Glomerular endothelial cell (primary cell): ENCODE measurements at places on chromosomes 2 and 18.

GRCh38 chr2:46655551-46656436 lies 176.4 kb downstream of the TMEM247 start:
- peak; percentile 31 for DNase-seq

- DNase-seq = no peak
Measured at GRCh38 chr2:68812251-68812650, 58.9 kb downstream of the BMP10 start.

GRCh38 chr2:188725746-188726360 lies 248.3 kb upstream of the COL3A1 start:
- no peak for DNase-seq

- DNase-seq = no peak
Measured at GRCh38 chr2:112020561-112020960, 34.5 kb upstream of the TMEM87B start.

DNA sequence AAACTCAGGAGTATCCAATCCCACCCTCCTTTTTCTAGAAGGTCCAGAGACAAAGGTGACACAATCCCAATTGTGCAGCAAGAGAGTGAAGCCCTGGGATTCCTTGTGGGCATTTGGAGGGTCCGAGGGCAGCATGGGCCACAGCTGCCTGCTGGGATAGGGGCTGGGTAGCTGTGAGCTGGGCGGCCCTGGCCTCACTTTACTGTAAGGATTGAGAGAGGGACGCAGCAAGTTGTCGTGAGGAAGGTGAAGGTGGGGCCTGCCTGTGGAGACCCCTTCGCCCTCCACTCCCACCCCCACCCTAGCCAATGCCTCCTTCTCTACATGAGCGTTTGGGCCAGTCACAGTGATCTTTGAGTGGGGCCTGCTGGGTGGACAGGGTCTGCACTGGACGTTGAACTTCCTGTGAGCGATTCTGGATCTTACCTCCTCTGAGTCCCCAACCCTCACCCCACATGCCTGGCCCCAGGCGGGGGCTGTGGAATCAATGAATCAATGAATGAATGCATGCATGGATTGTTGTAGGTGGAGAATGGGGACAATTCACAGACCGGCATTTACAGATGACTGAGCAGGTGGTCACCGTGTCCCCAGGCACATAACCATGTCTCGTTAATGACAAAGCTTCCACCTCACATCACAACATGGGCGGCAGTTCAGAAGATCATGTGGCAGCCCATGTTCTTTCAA lies 107.2 kb downstream of the INHBB start:
- DNase-seq = no peak

- no peak for DNase-seq
Measured at GRCh38 chr2:45332094-45332493, 279.0 kb downstream of the SRBD1 start.

GRCh38 chr2:253202-253638 lies 10.6 kb downstream of the SH3YL1 start:
- no peak for DNase-seq

DNA sequence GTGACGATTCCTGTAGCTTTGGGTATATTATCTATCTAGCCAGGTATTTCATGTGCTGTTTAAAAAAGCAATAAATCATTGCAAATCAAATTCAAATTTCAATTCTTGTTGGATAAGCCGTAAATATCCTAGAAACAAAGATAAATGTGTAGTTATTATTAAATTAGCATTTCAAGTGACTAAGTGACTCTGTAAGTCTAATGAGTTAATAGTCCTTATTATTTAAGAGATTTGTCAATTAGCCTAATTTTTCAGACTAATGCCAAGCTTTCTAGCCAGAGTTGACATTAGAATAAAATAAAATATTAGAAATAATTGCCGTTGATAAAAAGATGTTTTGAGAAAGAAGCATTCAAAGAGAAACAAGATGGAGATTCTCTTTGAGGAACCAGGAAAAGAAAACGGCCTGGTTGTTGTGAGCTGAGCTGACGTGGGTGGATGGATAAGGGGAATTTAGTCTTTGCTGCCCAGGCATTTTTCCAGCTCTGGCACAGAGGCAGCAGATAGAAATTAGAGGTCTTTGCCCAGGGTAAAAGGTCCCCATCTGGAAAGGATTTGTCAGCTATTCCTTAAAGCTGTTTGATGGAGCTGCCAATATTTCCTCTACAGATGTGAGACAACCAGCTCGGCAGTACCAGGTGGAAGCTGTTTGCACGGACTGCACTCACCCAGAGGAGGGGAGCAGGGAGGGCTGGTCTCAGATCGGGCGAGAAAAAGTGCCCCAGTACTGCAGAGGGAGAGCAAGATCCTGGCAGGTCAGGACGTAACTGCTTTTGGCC lies 117.3 kb upstream of the SEC11C start:
- no peak for DNase-seq

DNA sequence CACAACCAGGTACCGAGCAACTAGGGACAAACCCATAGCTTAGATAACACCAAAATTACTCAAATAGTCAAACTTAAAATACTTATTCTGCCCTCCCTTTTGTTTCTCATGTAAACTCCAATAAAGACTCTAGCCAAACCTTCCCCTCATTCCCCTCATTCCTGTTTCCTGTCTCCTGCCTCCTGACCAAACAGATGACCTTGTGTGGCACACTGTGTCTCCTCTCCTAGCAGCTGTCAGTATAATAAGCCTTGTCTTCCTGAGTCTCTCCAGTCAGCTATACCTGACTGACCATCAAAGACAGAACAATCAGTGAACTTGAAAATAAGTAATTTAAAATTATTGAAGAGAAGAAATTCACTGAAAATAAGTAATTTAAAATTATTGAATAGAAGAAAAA lies 14.3 kb downstream of the SULT1C4 start:
- no peak for DNase-seq

DNA sequence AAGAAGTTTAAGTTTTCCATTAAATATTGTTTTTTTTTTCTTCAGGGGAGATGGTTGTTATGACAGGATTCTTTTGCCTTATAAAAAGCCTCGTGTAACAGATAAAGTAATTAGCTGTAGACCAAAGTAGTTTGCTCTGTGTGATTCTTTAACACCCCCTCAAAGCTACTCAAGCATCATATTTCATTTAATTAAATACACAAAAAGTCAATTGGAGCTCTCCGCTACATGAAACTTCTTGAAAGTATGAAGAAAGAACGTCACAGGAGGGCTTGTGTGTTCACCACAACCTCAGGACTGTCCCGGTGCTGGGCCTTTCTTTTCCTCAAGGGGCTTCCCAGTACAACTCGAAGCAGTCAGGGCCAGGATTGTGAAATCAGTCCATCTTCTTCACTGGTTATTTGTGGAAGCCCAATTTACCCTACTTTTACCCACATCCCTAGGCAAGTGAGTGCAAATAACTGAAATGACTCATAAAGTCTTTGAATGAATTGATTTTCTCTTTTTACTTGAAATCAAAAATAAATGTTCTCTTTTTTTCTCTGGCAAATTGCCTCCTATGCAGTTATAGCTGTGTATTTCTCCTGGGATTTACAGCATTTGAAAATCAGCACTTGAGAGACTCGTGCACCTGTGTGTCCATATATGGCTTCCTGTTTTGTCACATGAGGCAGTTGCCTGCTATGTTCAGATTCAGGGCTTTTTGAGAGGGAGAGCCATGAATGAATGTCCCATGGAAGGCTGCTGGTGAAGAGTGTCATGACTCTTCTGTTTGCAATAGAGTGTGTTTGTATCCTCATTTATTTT lies 48.6 kb downstream of the LINC00305 start:
- DNase-seq = no peak

DNA sequence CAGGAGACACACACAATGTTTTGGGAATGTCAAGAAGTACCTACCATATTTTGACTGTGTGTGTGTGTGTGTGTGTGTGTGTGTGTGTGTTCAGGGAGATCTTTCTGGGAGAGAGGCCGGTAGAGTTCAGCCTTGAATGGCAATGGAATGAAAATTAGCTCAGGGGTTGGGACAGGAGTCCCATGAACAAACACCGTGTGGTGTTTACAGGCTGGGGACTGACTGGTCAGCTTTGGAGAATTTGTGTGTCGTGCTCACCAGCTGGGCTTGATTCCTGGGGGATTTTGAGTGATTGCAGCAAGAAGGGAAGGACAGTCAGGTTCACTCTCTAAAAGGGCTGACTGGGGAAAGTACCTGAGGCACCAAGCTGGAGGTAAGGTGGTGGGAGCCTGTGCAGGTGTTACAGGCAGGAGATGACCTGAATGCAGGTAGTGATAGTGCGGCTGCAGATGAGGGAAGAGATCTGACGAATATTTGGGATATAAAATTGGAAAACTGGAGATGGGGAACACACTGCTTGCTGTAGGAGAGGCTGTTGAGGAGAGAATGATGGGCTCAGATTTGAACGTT lies 2.5 kb upstream of the ADNP2 start:
- DNase-seq = no peak

DNA sequence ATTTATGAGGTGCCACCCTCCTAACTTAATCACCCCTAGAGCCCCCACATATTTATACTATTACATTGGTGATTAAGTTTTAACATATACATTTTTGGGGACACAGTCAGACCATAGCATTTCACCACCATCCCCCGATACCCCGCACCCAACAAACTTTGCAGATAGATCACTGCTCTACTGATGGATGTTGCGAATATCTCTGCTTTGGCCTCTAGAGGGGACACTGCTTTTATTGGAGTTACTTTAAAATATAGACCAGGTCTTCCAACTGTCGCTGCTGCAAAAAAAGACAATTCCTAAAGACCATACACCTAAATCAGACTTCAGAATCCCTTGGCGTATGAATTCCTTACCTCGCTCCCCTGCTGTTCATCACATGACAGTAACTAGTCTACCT lies 115.8 kb upstream of the FSHR start:
- DNase-seq = no peak
